ENCODE measurements at places on chromosomes 1 and 21.

DNA sequence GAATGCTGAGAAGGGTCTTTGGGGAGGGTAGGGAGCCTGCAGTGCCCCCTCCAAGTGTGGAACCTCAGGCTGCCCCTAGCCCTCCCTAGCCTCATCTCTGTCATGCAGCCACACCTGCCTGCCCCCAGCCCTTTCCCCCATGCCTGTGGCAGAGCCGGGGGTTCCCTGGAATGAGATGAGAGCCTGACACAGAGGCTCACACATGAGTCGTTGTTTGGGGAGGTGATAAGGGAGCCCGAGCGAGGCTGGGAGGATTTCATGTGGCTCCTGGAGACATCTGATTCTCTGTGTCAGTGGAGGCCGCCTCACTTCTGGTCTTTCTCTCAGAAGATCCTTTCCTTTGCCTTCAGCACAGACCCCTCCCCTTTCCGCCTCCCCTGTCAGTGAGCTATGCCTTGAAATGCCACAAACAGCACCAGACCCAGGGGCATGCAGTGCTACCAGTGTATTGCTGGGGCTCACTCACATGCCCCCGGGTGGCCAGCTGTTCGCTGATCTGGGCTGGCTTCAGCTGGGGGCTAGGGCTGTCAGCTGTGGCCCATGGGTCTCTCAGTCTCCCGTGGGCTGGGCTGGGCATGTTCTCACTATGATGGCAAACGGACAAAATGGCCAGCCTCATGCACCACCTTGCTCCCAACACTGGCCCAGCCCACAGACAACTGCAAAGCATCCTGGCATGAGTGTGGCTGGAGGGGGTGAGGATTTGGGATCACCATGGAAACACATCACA lies 102.6 kb downstream of the AJAP1 start:
- DNase-seq = no peak

DNA sequence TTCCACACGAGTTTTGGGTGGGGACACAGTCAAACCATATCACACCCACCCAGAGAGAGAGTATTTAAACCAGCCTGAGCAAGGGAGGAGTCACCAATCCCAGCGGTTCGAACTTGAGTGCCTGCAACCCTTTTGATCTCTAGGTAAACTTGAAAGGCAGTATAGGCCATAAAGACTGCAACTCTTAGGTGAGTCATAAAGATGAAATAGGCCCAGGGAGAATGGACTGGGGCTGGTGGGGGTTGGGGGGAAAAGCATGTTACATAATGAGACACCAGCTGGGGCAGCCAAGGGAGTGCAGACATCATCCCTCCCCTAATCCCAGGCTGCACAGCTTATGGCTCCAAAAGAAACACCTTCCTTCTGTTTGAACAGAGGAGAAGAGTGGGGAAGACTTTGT lies 99.8 kb upstream of the LHX8 start:
- no peak for DNase-seq

- no peak for DNase-seq
These were observed 18.9 kb downstream of the C1orf174 start for GRCh38 chr1:3881193-3881480.

GRCh38 chr1:27026621-27027574 lies 14.2 kb upstream of the TENT5B start:
- no peak for DNase-seq

GRCh38 chr1:154253671-154254070 lies 18.8 kb upstream of the HAX1 start:
- DNase-seq = no peak

DNA sequence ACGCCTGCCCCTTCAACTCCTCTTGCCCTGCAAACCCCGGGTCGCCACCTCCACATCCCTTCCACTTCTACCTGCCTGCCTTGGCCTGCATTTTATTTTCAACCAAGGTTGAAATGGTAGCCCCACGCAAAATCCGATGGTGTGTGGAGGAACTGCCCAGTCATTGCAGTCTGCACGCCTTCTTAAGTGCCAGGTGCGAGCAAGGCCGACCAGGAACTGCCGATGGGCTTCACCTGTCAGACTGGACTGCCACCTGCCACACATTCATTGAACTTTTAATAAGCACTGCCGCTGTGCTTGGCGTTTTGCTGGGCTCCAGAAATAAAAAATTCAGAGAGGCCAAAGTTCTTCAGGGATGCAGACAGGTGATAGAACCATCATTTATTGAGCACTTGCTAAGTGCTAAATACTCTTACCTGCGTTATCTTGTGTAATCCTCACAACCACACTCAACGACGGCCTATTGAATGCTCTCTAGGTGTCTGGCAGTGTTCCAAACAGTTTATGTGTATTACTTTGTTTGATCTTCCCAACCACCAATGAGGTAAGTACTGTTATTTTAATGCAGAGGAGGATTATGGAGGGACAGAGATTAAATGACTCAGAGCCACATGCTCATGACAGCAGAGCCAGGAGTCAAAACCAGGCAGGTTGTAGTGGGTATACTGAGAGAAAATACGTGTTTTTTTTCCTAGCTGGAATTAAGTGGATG lies 36.2 kb downstream of the CACHD1 start:
- DNase-seq = peak; percentile 38

DNA sequence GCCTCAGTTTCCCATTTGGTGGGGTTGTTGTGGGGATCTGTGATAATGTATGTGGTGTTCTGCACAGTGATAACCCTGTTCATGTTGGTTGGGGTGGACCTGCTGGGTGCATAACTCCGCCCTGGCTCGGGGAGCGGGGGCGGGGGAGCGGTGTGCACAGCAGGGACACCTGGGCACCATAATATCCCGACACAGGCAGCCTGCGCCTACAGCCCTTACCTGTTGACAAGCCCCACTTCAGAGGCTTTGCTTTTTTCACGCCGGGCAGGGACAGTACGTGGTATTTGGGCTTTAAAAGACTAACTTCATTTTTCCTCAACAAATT lies 48.0 kb upstream of the ACOT11 start:
- no peak for DNase-seq

GRCh38 chr1:165903672-165904071 lies 76.3 kb downstream of the UCK2 start:
- no peak for DNase-seq

DNA sequence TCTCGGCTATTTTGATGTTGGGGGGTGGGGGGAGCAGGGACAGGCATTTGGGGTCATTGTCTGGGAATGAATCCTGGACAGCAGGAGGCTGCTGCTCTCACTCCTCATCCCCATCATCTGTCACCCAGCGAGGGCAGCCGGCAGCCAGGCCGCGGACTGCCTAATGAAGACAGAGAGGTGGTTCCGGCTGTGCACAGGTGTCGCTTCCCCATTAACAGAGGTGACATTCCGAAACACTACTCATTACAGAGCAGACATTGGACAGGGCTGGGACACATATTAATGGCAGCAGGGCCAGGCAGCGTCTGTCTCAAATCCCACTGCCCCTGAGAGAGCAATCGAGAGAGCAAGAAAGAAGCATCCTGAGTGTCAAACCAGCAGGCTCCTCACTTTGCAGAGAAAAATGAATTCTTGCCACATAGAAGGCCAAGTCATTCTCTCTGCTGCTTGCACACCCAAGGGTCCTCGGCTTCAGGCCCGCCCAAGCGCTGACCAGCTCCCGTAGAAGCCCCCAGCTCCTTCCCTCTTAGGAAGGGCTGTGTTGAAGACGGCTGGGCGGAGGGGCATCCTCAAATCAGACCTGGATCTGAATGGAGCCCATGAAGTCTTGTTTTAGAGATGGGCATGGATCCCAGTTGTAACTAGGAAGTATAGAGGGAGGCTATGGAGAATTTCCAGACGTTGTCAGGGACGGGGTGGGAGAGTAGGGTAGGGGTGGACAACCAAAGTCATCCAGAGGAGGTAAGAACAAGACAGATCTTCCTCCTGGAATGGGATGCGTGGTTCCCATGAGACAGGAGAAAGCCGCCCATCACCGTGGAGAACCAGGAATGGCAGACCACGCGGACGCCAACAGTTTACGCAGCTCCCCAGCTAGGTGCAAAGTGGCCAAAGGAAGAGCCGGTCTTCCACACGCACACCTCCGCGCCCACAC lies 8.2 kb upstream of the LEMD1 start:
- no peak for DNase-seq

- DNase-seq = no peak
These were observed 36.5 kb downstream of the RLF start for GRCh38 chr1:40197656-40198055.

DNA sequence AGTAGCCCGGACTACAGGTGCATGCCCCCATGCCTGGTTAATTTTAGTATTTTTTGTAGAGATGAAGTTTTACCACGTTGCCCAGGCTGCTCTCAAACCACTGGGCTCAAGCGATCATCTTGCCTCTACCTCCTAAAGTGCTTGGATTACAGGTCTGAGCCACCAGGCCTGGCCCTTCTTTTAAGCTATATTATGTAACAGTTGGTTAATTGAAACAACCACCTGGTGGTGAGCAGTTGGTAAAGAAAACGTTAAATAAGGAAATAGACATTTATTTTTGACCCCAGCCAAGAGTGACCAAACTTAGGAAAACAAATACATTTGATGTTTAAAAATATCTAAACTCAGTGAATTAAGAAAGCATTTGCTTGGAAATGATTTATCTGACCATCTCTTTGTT lies 12.1 kb upstream of the PDC start:
- no peak for DNase-seq

DNA sequence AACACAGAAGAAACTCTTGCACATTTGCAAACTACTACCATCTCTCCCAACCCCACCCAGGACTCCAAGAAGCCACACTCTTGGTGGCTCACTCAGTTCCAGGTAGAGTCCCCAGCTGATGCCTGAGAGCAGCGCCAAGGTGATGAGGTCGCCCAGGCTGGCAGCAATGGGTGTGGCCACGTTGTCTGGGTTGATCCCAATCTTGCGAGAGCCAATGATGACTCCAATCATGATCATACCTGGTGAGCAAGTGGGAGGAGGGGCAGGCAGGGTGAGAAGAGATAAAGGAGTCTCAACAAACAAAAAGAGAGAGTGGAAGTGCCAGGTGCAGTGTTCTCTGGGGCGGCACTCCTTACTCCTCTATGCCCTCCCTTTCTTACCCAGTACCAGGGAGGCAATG lies 14.4 kb downstream of the SLC41A1 start:
- no peak for DNase-seq

GRCh38 chr1:41652384-41653265 lies 168.1 kb upstream of the EDN2 start:
- no peak for DNase-seq

GRCh38 chr1:109113590-109114341 lies at the start of gene ELAPOR1:
Gene ELAPOR1, plus strand, starts transcription at chr1:109114115. Its CDS starts 69 bp downstream, at chr1:109114184.
- DNase-seq = peak; percentile 94

GRCh38 chr1:217052196-217052595 lies 329.0 kb upstream of the ESRRG start:
- no peak for DNase-seq

- DNase-seq = peak; percentile 55
These were observed 85.4 kb upstream of the OLIG2 start for GRCh38 chr21:32940079-32941014.

DNA sequence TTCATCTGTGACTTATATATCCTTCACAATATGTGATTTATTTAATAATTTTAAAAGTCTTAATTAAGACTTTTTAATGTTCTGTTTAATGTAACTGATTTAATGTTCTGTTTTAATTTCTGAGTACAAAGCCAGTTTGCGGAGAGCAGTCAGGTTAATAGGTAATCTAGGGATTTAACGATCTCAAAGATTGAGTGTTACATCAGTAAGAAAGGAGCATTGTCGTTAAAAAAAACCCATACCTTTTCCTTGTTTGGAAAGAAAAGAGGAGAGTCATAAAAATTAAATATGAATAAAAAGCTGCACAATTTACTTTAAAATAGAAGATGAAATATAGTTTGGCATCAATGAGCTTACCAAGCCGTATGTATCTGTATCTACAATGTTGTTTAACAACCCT lies 621.4 kb downstream of the KIF26B start:
- no peak for DNase-seq

GRCh38 chr1:157348538-157349480 lies 203.5 kb downstream of the FCRL5 start:
- DNase-seq = no peak

DNA sequence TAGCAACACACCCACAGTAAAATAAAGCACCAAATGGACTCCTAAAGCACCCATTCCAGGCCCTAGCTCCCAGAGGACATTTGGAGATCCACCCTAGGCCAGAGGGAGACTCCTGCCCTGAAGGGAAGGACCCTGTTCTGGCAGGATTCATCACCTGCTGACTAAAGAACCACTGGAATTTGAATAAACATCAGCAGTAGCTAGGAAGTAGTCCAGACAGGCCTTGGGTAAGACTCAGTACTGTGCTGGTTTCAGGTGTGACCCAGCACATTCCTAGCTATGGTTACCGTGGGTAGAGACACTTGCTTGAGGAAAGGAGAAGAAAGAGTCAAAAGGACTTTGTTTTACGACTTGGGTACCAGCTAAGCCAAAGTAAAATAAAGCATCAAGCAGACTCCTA lies 92.7 kb upstream of the LRRC7 start:
- no peak for DNase-seq

DNA sequence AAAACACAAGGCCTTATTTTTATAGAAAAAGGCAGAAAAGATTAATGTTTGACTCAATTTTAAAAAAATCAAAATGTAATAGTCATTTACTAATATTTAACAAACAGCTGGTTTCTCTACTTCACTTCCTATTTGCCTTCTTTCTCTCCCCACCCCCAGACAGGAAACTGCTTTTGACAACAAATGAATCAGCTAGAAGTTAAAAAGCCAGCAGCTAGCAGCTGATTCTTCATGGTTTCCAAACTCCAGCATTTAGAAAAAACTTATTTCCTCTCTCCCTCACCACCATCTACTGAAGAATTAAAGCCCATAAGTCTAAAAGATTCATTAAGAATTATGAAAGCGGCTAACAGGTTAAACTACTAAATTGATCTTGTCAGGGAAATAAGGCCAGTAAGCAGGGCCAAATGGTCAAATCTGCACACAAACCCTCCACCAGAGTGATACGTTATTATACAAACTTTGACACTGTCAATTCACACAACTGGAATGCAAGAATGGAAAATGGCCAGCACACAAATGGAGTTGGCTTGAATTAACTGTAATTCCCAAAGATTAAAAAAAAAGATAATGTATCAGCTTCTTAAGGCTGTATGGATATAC lies 4.0 kb downstream of the WDR26 start:
- DNase-seq = peak; percentile 66

- DNase-seq = no peak
These were observed 2.6 kb downstream of the FCRL3 start for GRCh38 chr1:157697781-157698569.

DNA sequence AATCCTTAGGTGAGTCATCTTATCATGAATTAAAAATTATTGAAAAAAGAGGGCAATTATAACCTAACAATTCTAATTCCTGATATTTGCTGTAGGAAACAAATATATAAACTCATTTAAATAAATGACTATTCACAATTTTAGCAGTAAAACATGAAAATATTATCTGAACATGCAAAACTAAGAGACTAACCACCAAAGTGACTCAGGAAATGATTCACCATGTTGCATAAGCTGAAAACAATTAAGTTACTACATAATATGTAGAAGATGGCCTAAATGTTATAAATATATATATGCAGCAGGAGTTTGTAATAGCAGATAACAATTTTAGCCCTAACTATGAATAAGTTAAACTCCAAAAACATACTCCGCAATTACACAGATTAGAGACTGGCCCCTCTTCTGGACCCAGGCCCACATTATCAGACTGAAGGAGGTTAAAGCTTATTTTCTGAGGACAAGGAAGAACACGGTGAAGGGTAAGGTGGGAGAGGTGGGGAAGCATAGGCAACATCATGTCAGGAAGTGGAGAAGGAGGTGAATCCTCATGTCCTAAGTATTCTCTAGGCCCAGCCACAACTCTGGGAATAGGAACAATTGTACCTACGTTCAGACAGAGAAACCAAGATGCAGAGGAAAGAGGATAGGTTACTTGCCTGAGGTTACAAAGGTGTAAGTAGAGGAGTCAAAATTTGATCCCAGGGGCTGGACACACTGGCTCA lies 15.6 kb upstream of the AIM2 start:
- no peak for DNase-seq

GRCh38 chr1:233554037-233554436 lies 59.9 kb upstream of the KCNK1 start:
- DNase-seq = no peak
